ENCODE measurements at places on chromosomes 3 and 15.

- peak; percentile 79 for DNase-seq
These were observed 215.3 kb upstream of the CGNL1 start for GRCh38 chr15:57160823-57161560.

DNA sequence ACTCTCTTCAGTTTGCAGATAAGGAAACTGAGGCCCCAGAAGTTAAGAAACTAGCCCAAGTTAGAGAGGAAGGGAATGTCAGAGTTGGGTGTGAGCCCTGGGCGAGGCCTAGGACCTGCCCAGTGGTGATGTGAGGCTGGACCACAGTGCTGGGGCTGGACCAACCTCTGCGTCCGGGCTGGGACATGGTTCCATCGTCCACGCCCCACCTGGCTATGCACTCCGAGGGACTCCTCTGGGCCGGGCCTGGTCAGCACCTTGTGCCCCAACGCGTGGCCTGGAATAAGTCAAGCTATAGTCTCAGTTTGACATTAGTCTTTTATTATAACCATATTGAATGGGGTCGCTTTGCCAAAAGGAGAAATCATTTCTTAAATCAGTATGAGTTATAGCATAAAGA lies 272.1 kb downstream of the PLCL2 start:
- DNase-seq, result no peak

- peak; percentile 47 for DNase-seq
These were observed 3.1 kb downstream of the KAT2B start for GRCh38 chr3:20043396-20043795.

DNA sequence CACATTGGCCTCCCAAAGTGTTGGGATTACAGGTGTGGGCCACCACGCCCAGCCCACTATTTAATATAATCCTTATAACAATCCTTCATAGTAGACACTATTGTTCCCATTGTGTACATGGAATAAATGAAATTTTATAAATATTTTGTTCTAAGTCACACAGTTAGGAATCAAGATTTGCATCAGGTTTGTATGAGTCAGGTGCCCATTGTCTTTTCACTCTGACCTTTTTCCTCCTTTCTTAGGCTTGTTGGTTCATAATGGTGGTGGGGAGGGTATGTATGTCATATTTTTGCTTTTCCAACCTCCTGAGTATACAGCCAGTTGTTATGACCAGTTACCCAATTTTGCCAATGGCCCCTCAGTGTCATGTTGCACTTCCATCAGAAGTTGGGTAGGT lies 18.0 kb upstream of the SLC30A4 start:
- no peak for DNase-seq

DNA sequence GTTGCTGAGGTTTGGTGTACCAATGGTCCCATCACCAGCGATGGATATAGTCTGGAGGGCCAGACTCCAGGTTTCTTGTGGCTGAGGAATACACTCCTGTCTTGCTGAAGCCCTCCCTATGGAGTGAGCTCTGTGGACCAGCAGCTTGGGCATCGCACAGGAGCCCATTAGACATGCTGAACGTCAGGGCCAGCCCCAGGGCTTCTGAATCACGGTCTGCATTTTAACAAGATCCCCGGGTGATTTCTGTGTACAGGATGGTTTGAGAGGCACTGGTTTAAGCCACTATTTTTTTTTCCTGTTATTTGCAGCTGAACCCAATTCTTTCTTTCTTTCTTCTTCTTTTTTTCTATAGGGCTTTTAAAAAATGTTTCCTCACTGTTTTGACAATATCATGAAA lies 69.5 kb upstream of the XCR1 start:
- DNase-seq, result no peak

DNA sequence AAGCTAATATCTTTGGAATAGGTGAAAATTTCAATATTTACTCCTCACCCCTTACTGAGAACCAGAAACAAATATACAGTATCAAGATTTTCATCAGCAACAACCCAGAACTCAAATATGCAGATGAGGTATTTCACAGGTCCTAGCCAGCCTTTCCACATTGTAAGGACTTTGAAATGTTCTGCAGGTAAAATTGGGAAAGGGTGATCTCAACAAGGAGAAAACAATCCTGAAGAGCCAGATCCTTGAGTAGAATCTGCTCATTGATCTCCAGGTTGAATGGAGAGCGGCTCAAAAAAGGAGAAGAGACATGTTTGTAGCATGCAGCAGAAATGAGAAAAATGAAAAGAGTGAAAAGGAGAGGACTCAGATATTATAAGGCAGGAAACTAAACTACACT lies 493.3 kb upstream of the NAALADL2 start:
- no peak for DNase-seq

GRCh38 chr3:123113889-123114450 lies 47.1 kb downstream of the PDIA5 start:
- DNase-seq, result no peak

GRCh38 chr3:123459862-123460261 lies 11.0 kb upstream of the ADCY5 start:
- DNase-seq, result no peak

- peak; percentile 92 for DNase-seq
These were observed at the start of gene ALDH1A3 for GRCh38 chr15:100879464-100880138. Gene ALDH1A3 (plus strand): TSS chr15:100879831. CDS start chr15:100879908, 77 bp downstream.

DNA sequence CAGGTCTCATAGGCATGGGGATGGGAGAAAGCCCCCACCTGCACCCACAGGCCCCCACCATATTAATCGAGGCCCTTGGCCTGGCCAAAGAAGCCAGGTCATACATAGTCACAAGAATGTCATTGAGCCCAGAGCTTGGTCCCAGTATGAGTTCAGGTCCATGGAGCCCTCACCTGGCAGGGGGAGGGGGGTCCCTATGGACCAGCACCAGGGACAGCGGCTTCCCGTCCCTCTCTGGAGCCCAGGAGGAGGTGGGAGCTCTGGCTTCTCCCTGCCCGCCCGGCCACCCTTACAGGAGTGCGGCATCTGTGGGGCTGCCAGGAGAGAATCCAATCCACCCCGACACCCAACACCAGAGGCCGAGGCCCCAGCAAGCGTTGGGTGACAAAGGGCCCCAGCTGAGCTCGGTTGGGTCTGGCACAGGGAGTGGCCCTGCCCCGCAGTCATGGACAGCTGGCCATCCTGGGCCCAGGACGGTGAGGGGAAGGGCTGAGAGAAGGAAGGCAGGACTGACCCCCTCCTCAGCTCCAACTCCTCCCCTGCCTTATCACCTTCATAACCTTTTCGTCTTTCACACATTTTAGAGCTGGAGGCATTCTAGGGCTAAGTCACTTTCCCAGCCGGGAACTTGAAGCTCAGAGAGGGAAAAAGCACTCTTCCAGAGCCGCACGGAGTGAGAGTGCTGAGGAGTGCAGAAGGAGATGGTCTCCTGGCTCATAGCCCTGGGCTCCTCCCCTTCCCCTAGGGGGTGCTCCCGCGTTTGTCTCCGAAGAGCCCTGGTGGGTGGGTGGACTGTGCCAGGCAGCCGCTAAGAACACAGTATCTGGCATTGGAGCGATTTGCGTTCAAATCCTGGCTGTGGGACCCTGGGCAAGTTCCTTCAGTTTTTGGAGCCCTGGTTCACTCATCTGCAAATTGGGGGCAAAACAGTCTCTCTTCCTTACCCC lies 54.6 kb downstream of the ATP2B2 start:
- DNase-seq, result no peak

DNA sequence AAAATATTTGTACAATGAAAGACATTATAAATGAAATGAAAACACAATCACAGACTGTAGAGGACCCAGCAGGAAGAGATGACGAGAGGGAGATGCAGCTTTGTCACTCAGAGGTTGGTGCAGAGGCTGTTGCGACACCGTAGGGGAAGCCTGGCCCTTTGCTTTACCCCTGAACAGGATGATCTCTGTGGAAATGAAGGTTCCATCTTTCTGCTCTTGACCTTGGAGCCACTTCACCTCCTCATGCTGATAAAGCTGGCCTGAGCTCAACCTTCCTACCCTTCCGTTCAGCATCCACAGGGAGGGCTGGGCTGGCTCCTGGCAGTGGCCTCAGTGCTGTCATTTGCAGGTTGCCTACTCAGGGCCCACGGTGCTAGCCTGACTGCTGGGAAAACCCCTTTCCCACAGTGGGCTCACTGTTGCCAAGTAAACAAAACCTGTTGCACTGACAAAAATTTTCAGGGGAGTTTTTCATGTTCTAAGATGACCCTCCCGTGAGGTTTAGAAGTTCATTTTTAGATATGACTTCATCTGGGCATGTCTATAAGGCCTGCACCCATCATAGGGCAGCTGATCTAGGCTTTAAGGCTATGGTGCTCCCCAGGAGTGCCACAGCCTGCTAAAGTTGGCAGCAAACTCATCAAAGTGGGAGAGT lies 3.0 kb upstream of the CD80 start:
- no peak for DNase-seq

DNA sequence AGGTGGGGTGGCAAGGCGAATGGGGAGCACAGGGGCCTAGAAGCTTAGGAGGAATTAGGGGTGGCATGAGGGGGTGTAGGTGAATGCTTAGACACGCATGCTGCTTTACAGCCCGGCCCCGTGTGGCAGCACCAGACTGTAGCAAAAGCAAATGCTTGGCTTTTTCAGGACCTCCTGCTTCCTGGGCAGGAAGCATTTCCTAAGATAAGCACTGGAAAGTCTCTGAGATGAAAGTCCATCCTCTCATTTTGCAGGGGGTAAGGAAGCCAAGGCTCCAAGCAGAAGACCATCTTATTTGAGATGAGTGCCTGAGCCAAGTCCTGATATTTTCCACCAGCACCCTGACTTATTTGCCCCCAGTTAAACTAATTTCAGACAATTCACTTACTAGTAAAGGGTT lies 12.9 kb downstream of the SSUH2 start:
- no peak for DNase-seq

DNA sequence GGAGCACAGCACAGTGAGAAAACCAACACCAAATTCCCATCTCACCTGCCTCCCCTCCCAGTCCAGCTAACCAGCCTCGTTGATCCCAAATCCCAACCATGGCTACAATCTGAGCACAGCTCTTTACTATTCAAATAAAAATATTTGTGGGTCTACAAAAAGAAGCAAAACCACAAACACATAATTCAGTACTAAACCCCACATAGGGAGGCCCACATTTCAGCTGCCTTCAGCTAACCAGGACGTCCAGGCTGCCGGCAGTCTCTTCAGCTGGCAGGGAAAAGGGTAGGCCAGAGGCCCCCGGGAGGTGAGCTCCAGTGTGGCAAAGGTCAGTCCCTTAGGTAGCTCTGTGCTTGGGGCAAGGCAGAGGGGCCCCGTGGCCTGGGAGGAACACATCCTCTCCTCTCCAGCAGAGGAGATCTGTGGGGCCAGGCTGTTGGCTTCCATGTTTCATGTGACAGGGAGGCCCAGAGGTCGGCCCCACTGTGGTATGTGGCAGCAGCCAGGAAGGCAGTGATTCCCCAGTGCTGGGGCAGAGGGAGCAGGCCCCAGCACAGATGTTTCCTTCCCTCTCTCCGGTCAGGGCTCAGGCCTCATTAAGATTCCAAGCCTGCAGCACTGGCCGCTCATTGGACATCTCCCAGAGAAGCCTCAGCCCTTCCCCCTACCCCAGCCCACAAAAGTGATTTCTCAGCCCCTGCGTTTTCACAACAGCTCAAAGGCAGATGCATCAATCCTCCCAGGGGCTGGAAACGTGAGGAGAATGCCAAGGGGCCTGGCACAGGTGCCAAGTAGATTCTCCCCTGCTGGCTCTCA lies 381.4 kb downstream of the NTRK3 start:
- no peak for DNase-seq

DNA sequence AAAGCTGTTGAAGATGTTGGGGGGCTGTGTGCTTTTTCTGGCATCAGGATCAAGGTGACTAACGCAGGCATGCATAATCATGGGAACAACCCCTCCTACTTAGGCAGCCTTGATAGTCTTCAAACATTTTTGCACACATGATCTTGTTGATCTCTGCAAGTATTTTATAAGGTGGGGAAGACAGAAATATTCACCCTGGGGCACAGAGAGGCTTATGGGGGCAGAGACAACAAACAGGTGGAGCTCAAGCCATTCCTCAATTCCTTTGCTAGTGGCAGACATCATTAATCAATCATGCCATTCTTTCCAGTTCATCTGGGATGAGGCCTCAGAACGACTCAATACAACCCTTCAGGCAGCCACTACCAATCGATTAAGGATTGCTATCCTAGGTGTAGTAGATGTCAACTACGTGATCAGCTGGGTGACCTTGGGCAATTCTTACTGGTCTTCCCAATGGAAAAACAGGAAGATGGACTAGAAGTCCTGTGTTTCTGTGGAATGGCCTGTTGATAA lies 110.3 kb upstream of the SMAD3 start:
- no peak for DNase-seq

DNA sequence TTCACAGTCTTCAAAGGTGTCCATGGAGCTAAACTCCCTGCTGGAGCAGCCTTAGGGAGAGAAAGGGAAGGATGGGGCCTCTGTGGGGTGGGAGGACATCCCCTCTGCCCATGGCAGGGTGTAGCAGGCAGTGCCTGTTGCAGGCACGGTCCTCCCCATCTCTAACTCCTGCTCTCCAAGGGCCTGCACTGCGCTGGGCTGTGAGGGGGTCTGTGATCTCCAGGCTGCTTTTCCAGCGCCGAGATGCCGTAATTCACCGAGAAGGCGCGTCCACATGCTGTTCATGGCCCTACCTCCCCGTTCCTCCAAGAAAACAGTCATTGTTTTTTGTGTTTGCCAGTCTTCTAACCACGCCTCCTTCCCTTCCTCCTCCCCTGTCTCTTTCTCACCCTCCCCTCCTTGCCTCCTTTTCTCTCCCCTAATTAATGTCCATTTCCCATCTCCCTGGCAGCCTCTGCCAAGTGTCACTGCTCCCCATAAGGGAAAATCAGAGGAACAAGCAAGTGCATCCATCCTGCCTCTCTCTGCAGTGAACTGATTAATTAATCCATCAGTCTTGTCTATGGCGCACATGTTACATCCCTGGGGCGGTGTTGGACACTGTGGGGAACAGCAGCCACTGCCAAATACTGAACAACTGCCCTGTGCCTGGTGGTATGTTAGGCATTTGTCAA lies 17.7 kb upstream of the LAMP3 start:
- DNase-seq, result no peak

GRCh38 chr3:70182166-70182565 lies 130.3 kb downstream of the MDFIC2 start:
- DNase-seq, result no peak

DNA sequence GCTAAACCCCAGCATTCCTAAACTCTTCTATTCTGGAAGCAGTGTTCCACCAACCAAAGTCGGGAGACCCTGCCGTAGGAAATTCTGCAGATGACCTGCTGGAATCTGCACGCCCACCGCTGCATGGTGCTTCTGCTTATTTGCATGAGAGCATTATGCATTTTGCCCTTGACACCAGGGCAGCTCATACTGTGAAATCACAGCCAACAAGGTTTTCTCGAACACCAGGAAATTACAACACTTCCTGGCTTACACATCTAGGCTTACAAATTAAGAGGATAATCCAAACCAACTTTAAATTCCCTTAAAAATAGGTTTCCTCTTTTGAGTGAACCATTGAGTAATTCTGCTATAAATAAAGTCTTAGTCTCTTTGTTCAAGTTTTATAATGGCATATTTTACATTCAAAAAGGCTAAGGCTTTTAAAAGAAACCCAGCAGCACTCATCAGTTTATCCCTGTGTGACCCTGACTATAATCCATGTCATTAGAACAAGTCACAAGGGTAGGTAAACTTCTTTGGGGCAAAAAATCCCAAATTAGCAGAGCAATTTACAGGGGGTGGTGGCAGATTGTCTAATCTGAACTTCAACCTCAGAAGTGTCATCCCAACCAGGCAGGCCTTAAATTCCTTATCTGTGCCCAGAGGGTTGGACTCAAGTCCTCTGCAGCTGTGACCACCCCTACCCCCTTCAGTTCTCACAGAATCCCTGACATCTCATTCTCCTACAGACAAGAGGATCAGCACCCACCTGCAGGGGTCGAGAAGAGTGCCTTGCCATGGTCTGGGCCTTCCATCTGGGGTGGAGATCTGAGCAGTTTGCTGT lies 33.5 kb upstream of the RBP1 start:
- DNase-seq, result peak; percentile 12

- no peak for DNase-seq
These were observed 38.7 kb downstream of the ANXA2 start for GRCh38 chr15:60358935-60359682.

GRCh38 chr3:5498981-5499380 lies 311.5 kb downstream of the EDEM1 start:
- DNase-seq, result no peak

Measured in MG63 (cell line).